Vagina (tissue), 2 donors: ENCODE measurements at places on chromosomes 3 and 15. TPM values are rescaled to one million over a fixed set of nuclear protein-coding genes. Genes with fewer than 3 reads are reported as not detected.

FOXL2NB gene
- total RNA-seq: 1.5 TPM

KLHL40 gene
- total RNA-seq: not detected

TGM4 gene
- total RNA-seq: not detected

ST8SIA2 gene
- total RNA-seq: not detected

ISG20 gene
- total RNA-seq: 15.7 TPM

GOLGA8T gene
- total RNA-seq: 1.5 TPM

PLXNB1 gene
- total RNA-seq: 257 TPM

TICRR gene
- 5.2 TPM for total RNA-seq

MESP2 gene
- total RNA-seq: not detected

TRAIP gene
- 17.4 TPM for total RNA-seq

TLR9 gene
- total RNA-seq: not detected

- DNase-seq: no peak
- H3K27ac ChIP-seq: no peak overlapping the region
- no peaks in the 10 kb centered on the region for H3K36me3 ChIP-seq
- H3K4me1 ChIP-seq: no peaks in the 10 kb centered on the region
- H3K4me3 ChIP-seq: no peak overlapping the region
- no peaks in the 10 kb centered on the region for H3K27me3 ChIP-seq
Measured at GRCh38 chr15:50549326-50549725, 2.9 kb upstream of the USP50 start.

DNA sequence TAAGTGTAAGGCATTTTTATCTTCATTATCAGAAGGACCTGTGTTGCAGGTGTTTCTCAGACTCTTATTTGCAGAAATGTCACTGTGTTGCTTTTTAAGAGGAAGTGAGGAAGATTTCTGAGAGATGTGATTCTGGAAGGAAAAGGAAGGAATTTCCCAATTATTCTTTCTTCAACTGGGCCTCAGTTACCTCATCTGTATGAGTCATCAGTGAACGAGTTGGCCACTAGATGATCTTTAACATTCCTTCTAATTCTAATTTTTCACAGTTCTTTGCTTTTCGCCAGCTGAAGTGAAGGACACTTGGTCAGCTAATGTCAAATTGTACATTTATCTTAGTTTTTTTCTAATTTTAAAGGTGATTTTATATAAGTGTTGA lies 28.9 kb downstream of the CLEC3B start:
- H3K36me3 ChIP-seq: no peaks in the 10 kb centered on the region
- H3K27ac ChIP-seq: peak overlapping the region; percentile 15
- DNase-seq: no peak
- no peaks in the 10 kb centered on the region for H3K27me3 ChIP-seq
- no peak overlapping the region for H3K4me3 ChIP-seq

GRCh38 chr15:33374226-33374914 lies 63.6 kb downstream of the RYR3 start:
- no peaks in the 10 kb centered on the region for H3K36me3 ChIP-seq
- H3K27me3 ChIP-seq: no peaks in the 10 kb centered on the region
- H3K27ac ChIP-seq: no peak overlapping the region

DNA sequence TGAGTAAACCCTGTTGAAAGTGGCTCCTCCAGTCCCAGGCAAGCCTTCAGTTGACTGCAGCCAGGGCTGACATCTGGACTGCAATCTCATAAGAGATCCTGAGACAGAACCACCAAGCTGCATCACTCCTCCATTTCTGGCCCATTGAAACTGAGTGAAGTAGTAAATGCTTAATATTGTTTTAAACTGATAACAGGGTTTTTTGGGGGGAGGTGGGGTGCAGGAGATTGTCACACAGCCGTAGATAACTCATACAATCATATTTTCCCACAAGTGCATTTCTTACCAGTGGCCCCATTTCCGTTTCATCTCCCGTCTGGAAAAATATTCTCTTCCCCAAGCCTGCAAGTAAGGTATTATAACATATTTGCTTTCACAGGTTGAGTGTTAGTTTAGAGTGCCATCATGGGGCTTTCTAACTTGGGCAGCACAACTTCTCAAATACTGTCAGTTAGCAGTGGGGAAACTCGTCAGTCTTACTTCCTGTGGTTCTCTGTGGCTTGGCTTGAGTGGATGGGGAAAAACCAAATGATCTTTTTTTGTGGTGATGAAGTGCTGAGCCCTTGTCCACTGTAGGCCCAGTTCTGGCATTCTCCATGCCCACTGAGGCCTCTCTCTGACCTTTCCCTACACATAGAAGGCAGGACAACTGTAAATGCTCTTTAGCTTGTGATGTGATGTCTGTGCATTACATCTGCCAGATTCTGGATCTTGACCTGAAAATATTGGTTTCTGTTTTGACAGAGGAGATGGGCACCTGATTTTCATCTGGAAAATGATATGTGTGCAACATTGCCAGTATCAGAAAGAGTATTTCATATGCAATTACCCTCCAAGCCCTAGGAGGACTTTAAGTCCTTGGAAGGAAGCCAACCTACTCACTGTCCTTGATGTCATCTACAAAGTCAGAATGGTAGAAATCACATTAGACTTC lies 90.1 kb upstream of the BHLHE40 start:
- H3K4me1 ChIP-seq: no peaks in the 10 kb centered on the region
- no peak for DNase-seq
- no peaks in the 10 kb centered on the region for H3K36me3 ChIP-seq
- H3K27ac ChIP-seq: no peak overlapping the region
- H3K27me3 ChIP-seq: no peaks in the 10 kb centered on the region
- H3K4me3 ChIP-seq: no peak overlapping the region

DNA sequence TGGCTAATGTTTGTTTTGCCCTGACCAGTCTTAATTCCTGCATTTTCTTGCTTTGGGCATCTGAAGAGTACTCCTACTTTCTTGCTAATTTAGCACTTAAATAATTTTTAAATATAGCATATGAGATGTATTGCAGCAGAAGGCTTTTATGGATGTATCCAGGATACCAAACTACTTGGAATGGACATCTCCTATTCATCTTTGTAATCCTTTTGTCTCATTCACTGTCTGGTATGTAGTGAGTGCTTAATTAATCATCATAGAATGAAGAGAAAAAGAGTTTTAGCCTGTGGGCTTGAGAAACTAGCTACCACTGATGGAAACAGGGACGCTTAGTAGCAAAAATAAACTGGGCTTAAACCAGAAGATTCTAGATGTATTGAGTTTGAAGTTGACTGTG lies 40.6 kb downstream of the MEX3B start:
- no peak overlapping the region for H3K27ac ChIP-seq
- no peaks in the 10 kb centered on the region for H3K36me3 ChIP-seq
- no peak for DNase-seq
- no peaks in the 10 kb centered on the region for H3K27me3 ChIP-seq
- H3K4me3 ChIP-seq: no peak overlapping the region

GRCh38 chr15:94749811-94750617 lies 518.7 kb downstream of the MCTP2 start:
- H3K4me3 ChIP-seq: no peak overlapping the region
- DNase-seq: no peak
- peak overlapping the region; percentile 41 for H3K27ac ChIP-seq
- H3K36me3 ChIP-seq: no peaks in the 10 kb centered on the region
- H3K27me3 ChIP-seq: no peaks in the 10 kb centered on the region
- H3K4me1 ChIP-seq: peaks cover 5% of the 10 kb centered on the region

DNA sequence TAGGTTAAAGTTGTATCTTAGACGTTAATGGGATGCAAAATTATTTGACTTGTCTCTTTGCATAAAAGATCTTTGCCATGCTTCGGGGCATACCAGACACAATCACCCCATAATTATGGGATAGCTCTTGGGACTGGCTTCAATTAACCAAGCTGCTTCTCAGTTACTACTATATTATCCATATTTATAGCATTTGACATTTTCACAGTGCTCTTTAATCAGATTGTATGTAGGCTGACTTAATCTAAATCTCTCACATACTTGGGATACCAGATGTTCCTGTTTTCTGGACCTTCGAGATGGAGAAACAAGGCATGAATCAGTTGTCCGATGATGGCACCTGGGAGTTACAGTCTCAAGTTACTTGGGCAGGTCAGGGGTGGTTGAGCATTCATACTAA lies 27.2 kb upstream of the ABHD17C start:
- H3K27ac ChIP-seq: no peak overlapping the region
- H3K4me1 ChIP-seq: no peaks in the 10 kb centered on the region
- H3K27me3 ChIP-seq: no peaks in the 10 kb centered on the region
- H3K4me3 ChIP-seq: no peak overlapping the region
- no peak for DNase-seq

DNA sequence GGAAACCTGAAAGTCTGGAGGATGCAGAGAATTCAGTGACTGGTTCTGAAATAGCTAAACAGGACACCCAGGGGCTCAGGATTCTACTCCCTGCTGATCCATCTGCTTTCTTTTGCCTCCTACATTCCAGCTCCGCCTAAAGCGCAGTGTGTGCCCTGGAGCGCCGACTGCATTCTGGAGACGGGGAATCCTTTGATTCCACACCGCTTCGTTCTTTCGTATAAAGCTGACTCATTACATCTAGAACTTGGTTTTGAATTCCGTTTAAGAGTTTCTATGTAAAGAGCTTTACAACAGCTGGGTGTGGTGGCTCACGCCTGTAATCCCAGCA lies 61.8 kb downstream of the SENP2 start:
- DNase-seq: no peak
- no peak overlapping the region for H3K27ac ChIP-seq
- H3K27me3 ChIP-seq: no peaks in the 10 kb centered on the region

GRCh38 chr15:34657469-34658127 lies 74.1 kb upstream of the GOLGA8B start:
- H3K4me3 ChIP-seq: no peak overlapping the region
- DNase-seq: no peak
- H3K27ac ChIP-seq: no peak overlapping the region

DNA sequence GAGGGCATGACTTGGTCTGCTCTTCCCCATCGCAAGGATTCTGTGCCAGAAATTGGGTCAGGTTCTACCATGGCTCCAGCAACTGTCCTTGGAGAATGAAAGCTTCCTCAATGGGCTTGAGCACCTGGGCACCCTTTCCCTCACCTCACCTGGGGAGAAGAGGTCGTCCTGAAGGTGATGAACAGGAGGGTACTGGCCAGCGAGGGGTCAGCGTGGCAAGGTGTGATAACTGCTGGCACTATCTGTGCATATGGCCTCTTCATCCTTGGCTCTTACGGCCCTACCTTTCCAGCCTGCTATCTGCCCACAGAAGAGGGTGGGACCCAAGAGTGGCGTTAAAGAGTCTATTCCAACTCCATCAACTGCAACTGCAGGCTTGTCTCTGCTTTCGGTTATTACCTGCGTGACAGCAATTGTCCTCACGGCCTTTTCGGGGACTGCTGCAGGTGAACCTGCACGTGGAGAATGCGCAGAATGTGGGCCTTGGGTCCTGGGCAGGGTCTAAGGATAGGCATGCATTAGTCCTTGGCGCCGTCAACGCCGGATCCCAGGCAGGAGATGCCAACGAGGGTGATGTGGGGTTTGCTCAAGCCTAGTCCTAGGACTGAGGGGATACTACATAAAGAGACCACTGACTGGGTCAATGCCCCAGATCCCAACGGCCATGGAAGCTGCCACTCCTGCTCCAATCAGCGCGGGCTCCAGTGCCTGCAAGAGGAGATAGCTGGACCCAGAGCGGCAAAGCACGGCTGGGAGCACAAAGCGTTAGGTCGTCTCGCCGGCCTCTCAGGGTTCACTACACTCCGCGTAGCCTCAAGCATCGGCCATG lies 625 bp upstream of the RBM15B start:
- no peak for DNase-seq
- H3K27ac ChIP-seq: peak overlapping the region; percentile 65
- peaks cover 41% of the 10 kb centered on the region for H3K36me3 ChIP-seq
- no peaks in the 10 kb centered on the region for H3K27me3 ChIP-seq
- H3K4me3 ChIP-seq: peak overlapping the region; percentile 99
- H3K4me1 ChIP-seq: peaks cover 90% of the 10 kb centered on the region

GRCh38 chr3:13014755-13015285 lies 58.4 kb downstream of the IQSEC1 start:
- peak overlapping the region; percentile 68 for H3K27ac ChIP-seq
- H3K27me3 ChIP-seq: no peaks in the 10 kb centered on the region
- H3K36me3 ChIP-seq: no peaks in the 10 kb centered on the region
- peak overlapping the region; percentile 10 for H3K4me3 ChIP-seq

DNA sequence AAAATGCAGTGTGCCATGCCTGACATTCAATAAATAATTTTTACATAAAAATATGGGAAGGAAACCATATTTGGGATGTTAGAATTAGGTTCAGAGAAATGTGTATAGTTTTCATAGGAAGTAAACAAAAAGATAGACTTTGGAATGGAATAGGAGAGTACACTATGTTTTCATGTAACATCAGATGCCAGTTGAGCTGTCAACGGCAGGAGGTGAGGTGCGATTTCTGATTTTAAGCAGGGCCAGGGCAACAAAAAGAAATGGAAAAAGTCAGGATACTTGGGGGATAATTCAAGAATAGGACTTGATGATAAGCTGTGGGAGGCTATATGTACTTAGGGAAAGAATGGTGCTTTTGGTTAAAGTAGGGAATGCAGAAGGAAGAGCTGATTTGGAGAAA lies 639.5 kb downstream of the OTOL1 start:
- no peak overlapping the region for H3K27ac ChIP-seq
- no peaks in the 10 kb centered on the region for H3K36me3 ChIP-seq
- H3K4me3 ChIP-seq: no peak overlapping the region
- no peaks in the 10 kb centered on the region for H3K27me3 ChIP-seq
- H3K4me1 ChIP-seq: no peaks in the 10 kb centered on the region
- no peak for DNase-seq

GRCh38 chr3:43219616-43220015 lies 66.7 kb upstream of the SNRK start:
- no peak overlapping the region for H3K4me3 ChIP-seq
- H3K4me1 ChIP-seq: peaks cover 13% of the 10 kb centered on the region
- DNase-seq: no peak
- no peaks in the 10 kb centered on the region for H3K36me3 ChIP-seq
- no peaks in the 10 kb centered on the region for H3K27me3 ChIP-seq

GRCh38 chr3:141255846-141256261 lies 24.2 kb downstream of the PXYLP1 start:
- no peaks in the 10 kb centered on the region for H3K27me3 ChIP-seq
- no peaks in the 10 kb centered on the region for H3K36me3 ChIP-seq
- H3K4me3 ChIP-seq: no peak overlapping the region
- H3K4me1 ChIP-seq: no peaks in the 10 kb centered on the region
- no peak overlapping the region for H3K27ac ChIP-seq

GRCh38 chr3:2810723-2811122 lies 299.5 kb downstream of the IL5RA start:
- H3K36me3 ChIP-seq: no peaks in the 10 kb centered on the region
- no peak for DNase-seq
- no peak overlapping the region for H3K27ac ChIP-seq
- H3K4me3 ChIP-seq: no peak overlapping the region
- no peaks in the 10 kb centered on the region for H3K4me1 ChIP-seq

- no peak overlapping the region for H3K27ac ChIP-seq
- H3K36me3 ChIP-seq: peaks cover 13% of the 10 kb centered on the region
- no peaks in the 10 kb centered on the region for H3K4me1 ChIP-seq
- DNase-seq: no peak
- H3K27me3 ChIP-seq: no peaks in the 10 kb centered on the region
Measured at GRCh38 chr15:29695489-29696167, 126.6 kb downstream of the TJP1 start.

- no peaks in the 10 kb centered on the region for H3K27me3 ChIP-seq
- H3K36me3 ChIP-seq: no peaks in the 10 kb centered on the region
- no peak for DNase-seq
- H3K4me1 ChIP-seq: peaks cover 31% of the 10 kb centered on the region
- no peak overlapping the region for H3K4me3 ChIP-seq
Measured at GRCh38 chr3:136817448-136817847, 1.5 kb upstream of the SLC35G2 start.
